HT-29 (cell line): ENCODE measurements at places on chromosomes 11 and 22.

- DNase-seq = no peak
Observed at GRCh38 chr11:71458146-71459070, 5.4 kb downstream of the NADSYN1 start.

GRCh38 chr22:48414651-48415050, 1413.0 kb downstream of the BRD1 start:
- no peak for DNase-seq

GRCh38 chr11:120224972-120225909, 14.4 kb downstream of the OAF start:
- DNase-seq = no peak

GRCh38 chr11:95111923-95112540, 22.4 kb downstream of the ENDOD1 start:
- no peak for DNase-seq

DNA sequence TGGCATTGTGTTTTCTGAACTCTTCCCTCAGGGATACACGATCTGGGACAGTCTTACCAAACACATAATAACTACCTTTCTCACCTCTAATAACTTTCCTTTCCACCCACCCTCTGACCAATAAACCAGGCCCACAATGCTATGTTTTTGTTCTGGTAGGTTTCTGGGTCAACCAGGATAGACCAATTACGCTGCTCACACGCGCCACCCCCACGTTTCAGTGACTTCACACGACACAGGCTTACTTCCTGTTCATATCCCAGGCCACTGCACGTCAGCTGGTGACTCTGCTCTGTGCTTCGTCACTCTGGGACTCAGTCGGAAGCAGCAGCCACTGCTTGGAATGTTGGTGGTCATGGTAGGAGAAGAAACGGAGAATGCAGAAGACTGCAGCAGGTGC, 2.5 kb downstream of the KRTAP5-4 start:
- no peak for DNase-seq

DNA sequence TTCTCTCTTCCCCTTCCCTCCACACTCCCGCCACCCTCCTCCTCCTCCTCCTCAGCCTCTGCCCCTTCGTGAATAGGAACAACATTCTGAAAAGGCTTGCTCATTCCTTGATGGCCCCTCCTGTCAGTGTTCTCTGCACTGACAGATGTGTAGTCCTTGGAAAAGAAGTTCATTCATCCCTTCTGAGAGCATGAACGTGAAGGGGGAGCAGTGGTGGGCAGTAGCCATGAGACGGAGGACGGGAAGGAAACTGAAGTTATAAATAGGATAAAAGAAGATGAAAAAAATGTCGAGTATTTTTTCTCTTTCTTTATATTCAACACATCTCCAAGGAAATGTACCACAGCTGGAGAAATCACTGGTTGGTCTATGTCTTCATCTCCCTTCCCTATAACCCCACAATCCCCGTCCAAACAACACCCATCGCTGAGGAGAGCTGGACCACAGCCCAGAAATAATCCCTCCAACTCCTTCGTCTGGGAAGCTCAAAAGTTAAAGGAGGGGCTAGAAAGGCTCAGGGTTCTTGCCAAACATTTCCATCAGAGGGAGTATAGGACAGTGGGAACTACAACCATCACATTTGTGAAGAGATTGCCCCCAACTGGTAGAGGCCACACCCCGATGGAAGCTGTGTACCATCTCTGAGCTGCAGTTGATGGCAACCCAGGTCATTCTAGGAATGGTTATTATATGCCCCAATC, 33.5 kb downstream of the ETS1 start:
- no peak for DNase-seq

DNA sequence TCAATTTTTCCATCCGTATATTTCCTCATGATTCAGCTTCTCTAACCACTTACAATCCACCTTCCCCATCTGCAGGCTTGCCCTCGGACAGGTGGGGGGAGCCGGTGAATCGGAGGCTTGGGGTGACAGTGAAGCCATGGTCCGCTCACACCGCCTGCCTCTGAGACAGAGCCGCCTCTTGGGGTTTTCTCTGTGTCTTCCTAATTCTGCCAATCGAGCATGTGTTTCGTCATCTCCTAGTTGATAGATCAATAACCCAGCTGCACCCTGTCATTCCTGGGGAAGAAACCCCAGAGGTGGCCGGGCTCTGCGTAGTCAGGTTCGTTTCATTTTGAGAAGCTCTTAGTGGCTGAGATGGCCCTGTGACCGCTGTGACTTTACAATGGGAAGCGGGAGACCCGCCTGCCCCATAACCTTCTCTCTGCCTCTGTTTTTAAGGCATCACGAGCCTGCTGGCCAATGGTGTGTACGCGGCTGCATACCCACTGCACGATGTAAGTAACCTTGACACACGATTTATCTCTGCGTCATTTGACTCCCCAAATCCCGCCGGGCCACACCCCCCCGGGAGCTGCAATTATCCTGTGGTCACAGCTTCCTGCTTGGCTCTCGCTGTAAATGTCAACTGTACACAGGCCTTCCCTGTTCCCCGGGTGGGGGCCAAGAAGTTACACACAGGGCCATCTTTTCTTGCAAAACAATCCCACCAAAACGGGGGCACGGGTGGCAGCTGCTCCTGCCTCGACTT, 33.3 kb downstream of the ANO1 start:
- peak; percentile 25 for DNase-seq

GRCh38 chr11:76653012-76653673, 17.4 kb downstream of the LRRC32 start:
- no peak for DNase-seq
